ENCODE measurements at places on chromosomes 1 and 21. TPM values are rescaled to one million over a fixed set of nuclear protein-coding genes. Genes with fewer than 3 reads are reported as not detected.

NR1I3 gene
- not detected for total RNA-seq

RGS8 gene
- total RNA-seq = not detected

LCE3E gene
- not detected for total RNA-seq

S100A9 gene
- 35.3 TPM for total RNA-seq

NUP210L gene
- not detected for total RNA-seq

RGS18 gene
- total RNA-seq = 0.14 TPM

TINAGL1 gene
- 149 TPM for total RNA-seq

CACHD1 gene
- 12.1 TPM for total RNA-seq

ERICH3 gene
- not detected for total RNA-seq

HSF2BP gene
- 3.5 TPM for total RNA-seq

OR14K1 gene
- total RNA-seq = not detected

PRAMEF20 gene
- not detected for total RNA-seq

SORT1 gene
- 65.2 TPM for total RNA-seq

MRPS15 gene
- total RNA-seq = 121 TPM

UBE2U gene
- total RNA-seq = not detected

ANGPTL3 gene
- not detected for total RNA-seq

SH3BGR gene
- total RNA-seq = 6.9 TPM

VWA1 gene
- 28.3 TPM for total RNA-seq
